Activated CD4-positive, alpha-beta T cell treated with anti-CD3 and anti-CD28 coated beads, Interleukin-2, amount 50 U/mL, for 1 hour (primary cell): ENCODE measurements at places on chromosomes 7 and 10.

DNA sequence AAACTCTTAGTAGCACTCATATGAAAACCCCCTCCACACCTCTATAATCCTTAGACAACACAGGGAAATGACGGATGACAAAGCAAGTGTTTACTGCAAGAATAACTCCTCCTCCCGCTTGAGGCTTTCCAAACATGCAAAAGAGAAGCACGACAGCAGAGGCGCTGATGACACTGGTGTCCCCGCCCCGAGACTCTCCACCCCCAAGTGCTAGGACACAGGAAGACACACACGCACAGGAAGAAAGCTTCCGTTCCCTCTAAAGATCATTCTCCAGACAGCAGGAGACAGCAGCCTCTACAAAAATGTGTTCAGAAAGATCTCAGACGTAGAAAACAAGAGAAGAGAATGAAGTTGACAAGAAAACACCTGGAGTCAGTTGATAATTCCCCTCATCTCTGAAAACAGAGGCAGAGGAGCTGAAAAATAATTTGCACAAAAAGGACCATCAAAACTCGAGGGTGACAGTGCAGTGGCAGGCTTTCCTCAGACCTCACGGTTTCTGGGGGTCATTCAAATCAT is 90.2 kb downstream of the DLG5 start:
- DNase-seq = peak; percentile 63

DNA sequence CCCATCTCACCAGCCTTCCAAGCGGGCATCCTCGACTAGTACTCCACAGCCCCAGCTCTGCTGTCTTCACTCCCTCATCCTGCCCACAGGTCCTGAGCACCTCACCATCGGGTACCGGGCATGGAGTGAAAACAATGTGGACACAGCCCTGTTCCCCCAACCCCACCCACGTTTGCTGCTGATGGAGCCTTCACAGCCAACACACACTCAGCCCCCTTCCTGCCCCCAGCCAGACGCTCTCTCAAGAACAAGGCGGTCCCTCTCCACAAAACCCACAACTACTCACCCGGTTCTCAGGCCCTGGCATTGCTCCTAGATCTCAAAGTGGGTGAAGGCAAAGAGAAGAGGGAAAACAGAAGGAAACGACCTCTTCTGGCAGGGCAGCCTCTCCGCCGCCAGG is 56.1 kb downstream of the SLIT1 start:
- DNase-seq = no peak

DNA sequence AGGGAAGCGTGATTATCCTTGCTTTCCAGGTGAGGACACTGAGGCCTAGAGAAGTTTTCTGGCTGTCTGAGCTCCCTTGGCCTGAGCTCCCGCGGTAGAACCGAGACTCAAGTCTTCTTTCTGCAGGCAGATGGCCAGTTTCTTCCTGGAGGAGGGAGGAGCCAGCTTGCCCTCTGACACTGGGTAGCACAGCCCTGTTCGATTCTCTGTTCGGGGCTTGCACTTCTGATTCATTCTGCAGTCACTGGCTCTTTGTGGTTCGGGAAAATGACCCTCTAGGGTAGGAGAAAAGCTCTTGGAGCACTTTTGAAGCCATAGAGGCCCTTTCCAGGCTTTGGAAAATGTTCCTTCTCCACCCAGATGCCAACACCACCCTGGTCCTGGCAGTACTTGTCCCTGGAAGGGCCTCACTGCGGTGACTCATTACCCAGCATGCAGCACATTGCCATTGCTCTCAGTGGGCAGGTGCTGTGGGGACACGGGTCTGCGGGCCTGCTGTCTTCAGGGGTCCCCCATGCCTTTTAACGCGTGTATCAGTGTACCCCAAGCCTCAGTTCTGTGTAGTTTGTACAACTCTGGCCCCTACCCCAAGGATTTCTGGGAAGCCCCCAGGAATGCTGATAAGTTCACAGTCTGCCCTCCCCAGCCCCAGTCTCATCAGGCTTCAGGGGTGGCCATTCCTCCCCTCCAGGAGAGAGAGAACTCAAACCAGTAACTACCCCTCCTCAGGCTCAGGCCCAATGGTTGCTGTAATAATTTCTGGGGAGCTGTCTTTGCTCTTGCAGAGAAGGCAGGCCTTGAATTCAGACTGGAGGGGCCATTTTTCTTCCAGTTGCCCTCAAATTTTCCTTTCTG is 11.9 kb downstream of the CHST3 start:
- no peak for DNase-seq

DNA sequence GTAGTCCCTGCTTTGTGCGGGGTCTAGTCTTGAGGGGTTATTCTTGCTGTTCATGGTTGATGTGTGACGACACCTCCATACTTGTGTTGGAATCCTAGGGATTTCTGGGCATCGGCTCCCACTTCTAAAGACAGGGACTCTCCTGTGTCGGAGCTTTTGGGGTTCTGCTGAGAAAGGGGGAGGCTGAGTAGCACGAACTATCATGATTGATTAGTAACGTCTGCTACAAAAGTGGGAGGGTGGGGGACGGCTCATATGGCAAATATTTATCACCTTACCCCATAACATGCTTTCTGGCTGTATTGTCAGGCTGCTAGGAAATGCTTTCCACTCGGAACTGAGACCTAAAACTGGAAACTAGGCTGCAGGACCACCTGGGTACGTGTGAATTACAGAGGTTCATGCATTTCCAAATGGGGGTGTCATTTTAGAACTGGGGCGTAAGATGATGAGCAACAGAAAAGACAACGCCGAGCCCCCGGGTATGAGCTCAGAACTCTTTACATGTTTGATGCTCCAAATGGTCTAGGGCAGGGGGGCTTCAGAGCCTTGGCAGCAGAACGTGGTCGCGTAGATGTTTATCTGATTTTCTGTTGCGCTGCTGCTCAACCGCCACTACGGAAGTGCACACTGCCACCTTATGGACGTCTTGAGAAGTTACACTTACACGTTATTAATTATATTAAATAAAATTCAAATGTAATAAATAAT is 15.1 kb upstream of the NME8 start:
- peak; percentile 23 for DNase-seq

DNA sequence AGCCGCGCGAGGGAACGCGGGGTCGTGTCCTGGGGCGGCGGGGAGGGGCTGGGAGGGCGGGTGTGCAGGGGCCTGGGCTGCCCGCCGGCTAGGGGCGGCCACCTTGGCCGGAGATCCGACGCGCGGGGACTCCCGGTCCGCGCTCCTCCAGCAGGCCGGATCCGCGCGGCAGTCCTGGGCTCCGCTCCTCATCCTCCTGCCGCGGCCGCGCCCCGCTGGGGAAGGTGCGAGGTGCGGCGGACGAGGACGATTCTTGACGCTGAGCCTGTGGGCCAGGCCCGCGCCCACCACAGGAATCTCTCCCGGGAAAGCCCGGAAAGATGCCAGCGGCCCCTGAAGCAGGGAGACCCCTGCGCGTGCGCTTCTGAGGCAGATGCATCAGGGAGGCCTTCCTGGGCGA is 6.6 kb upstream of the OGDHL start:
- DNase-seq = no peak

DNA sequence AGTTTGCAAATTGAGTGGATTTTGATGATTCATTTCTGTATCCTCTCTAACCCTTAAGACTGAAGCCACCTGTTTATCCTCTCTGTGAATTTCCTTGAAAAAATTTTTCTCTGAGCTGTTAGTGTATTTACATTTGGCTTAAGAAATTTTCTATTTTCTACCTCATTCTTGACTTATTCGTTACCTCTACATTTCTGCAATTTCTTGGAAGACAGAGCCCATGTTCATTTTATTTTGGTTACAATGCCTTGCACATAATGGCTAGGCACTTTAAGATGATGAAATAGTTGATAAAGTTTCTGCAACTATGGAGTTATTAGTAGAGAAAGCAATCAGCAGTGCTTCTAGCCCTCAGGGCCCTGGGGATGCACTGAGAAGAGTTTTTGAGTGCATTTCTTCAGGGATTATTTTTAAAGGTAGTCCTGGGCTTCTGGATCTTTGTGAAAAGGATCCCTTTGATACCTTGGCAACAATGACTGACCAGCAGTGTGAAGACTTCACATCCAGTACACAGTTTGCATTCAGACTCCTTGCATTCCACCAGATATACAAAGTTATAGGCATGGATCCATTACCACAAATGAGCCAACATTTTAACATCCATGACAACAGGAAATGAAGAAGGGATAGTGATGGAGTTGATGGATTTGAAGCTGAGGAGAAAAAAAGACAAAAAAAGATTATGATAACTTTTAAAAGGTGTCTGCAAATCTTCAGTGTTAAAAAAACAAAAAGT is 68.2 kb downstream of the CH25H start:
- no peak for DNase-seq

DNA sequence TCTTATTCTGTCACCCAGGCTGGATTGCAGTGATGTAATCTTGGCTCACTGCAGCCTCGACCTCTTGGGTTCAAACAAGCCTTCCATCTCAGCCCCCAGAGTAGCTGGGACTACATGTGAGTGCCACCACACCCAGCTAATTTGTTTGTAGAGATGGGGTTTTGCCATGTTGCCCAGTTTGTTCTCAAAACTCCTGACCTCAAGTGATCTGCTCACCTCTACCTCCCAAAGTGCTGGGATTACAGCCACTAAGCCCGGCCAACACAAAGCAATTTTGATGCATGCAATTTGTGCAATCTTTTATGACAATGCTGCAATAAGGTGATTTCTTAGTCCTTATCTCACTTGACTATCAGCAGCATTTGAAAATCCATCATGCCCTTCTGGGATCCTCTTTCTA is 333.1 kb downstream of the FRMD4A start:
- no peak for DNase-seq

GRCh38 chr10:122221958-122222357 is 49.1 kb upstream of the BTBD16 start:
- no peak for DNase-seq

GRCh38 chr7:78165454-78165853 is 366.9 kb downstream of the PHTF2 start:
- no peak for DNase-seq

DNA sequence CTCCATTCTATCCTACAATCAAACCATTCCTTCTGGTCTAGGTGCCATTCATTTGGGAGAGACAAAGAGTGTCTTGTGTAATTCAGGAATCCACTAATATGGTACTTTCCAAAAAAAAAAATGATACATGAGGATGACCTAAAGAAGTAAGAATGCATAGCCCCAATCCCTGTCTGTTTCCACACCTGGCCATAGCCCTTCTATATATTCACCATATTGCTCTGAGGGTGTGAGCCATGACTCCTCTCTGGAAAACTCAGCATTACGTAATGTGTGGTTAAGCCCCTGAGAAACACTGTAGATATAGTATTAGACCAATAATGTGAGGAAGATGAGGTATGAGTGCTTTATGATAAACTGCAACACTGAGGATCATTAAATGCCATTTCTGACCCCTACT is 592.7 kb downstream of the INHBA start:
- no peak for DNase-seq

DNA sequence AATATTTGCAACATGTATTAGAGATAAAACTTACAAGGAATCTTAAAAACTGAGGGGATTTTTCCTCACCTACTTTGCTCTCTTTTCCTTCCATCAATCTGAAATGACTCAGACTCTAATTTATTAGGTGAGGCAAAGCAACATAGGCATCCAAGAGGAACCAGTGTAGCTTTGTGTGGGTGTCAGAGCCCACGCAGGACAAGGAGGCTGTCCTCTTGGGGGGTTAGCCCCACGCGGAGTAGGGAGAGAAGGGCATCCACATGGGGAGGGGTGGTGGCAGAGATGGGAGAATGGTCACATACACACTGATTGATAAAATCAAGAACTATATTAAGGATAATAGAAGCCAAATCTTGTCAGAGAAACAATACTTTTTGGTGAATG is 33.8 kb upstream of the ARMS2 start:
- DNase-seq = no peak

GRCh38 chr7:830069-830468 is 2.2 kb upstream of the SUN1 start:
- no peak for DNase-seq
